Stimulated activated CD8-positive, alpha-beta memory T cell treated with anti-CD3 and anti-CD28 coated beads, Interleukin-4, amount 100 ng/mL, for 1 hour (primary cell): ENCODE measurements at places on chromosomes 1 and 21.

DNA sequence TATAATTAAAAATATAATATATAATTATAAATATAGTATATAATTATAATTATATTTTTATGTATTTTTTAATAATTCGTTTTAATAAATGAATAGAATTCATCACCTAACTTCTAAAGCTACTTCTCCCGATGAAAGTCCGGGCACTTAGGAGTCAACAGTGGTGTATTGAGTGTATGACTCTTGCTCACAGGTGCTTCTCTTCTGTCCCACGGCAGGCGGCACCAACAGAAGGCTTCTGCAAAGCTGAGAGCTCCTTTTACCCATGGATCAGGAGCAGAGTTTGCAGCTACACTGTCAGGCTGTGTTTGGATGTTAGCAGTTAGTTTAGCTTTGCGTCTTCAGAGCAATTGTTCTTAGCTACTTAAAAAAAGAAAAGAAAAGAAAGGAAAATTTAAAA, 122.4 kb downstream of the LIPI start:
- DNase-seq, result no peak

- DNase-seq, result no peak
These were observed 8.9 kb downstream of the XKR8 start for GRCh38 chr1:27968692-27969091.

DNA sequence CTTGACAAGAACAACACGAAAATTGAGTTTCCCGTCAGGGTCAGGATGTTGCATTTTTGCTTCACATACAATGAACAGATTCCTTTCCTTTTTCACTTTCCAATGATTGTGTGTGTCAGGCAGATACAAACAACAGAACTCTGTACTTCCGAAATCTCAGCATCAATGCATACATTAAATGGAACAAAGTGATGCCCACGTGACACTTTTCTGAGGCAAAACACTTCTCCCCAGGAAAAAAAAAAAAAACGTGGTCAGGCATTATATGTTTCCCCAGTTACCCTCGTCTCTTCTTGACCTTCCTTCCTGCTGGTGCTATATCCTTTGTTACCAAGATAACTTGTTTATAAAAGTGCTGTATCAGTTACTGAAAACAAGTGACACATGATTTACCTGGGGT, 181.8 kb downstream of the ZNF281 start:
- DNase-seq, result no peak

GRCh38 chr1:163770265-163770664, 448.5 kb downstream of the NUF2 start:
- no peak for DNase-seq

DNA sequence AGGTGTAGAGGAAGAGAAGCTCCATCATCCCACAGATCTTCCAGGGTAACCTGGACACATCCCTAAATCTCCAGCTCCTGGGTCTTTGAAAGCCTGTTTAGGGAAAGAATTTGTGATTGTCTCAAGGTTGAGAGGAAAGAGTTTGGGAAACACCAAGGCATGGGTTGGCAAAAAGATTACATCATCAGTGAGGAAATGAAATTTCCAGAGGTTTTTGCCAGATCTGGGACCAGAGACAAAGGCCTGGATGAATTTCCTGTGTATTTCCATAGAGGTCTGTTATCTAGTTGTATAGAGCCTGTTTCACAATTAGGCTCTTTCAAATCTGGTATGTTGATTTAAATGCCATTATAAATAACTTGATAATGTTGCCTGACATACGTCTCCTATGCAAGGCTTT, 82.3 kb downstream of the GPR89B start:
- no peak for DNase-seq

- DNase-seq, result no peak
These were observed 166.9 kb downstream of the TOMM20 start for GRCh38 chr1:234961456-234962339.

DNA sequence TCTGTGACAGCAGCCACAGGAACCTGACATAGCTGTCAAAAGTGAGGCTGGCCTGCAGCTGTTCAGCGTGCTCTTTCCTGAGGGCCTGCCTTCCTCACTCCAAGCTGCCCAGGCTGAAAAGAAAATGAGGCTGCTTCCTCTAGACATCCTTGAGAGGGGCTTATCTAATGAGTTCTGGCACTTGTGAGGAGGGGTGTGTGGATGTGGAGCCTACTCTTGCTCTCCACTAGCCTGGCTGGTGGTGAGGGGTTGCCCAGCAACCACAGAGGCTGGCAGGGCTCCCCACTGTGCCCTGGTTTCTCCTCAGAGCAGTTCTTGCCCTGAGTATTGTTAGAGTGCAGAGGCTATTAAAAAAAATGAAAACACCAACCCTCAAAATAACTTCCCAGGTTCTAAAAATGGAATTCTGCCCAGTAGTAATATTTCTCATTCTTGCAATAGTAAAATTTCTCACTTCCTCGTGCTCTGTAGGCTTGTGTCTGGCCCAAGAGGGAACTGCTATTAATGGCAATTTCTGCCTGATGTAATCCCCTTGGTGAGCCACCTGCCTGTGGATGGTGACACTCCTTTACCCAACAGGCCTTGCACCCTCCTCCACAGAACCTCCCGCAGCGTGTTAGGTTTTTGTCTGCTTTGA, 52.6 kb upstream of the EPS8L3 start:
- DNase-seq, result no peak

- no peak for DNase-seq
These were observed 28.2 kb upstream of the FCRL4 start for GRCh38 chr1:157626099-157626498.

- DNase-seq, result no peak
These were observed 159.0 kb upstream of the ZC3H12A start for GRCh38 chr1:37315371-37315846.

DNA sequence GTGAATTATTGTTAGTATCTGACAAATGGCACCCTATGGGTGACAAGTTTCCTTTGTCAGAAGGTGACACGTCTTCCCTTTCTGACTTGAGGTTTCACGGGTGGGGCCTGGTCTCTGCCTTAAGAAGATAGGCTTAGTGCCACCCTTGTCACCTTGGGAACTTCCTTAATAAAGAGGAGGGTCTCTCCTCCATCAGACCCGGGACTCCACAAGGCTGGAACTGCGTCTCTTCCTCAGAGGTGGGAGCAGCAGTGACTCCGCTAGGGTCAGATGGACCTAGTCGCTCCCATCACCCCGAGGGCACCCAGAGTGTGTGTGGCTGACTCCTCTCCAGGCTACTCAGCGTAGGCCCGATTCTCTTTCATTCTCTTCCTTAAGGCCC, 774 bp upstream of the WDTC1 start:
- peak; percentile 1 for DNase-seq

DNA sequence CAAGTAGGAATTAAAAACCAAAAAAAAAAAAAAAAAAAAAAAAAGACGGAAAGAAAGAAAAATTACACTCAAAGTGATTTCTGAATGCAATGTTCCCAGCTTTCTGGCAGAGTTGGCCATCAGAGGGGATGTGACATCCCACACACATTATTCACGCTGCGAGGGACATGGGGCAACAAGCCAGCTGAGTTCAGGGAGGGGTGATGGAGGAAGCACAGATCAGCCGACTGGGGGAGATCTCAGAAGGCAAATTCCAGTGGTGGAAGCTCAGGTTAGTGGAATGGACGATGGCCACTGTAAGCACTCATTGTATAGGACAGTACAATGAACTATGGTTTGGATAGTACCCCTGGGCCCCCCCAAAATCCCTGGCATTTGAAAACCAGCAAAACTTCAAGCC, 311.9 kb downstream of the PCP4 start:
- no peak for DNase-seq

DNA sequence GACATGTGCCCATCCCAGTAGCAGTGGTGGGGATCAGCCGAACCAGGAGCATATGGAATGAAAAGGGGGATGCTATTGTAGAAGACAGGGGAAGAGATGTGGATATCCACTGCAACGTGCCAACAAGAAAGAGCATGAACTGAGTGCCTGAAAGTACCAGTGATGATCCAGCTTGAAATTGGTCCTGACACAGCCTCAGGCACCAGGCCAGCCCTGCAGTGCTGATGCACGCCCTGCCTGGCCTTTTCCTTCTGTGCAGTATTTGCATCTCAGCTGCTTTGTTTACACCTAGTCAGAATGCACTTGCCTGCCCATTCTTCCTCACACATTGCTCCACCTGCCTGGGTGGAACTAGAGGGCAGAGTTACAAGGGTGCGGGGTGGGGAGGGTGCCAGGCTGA, 50.3 kb upstream of the ARTN start:
- no peak for DNase-seq

DNA sequence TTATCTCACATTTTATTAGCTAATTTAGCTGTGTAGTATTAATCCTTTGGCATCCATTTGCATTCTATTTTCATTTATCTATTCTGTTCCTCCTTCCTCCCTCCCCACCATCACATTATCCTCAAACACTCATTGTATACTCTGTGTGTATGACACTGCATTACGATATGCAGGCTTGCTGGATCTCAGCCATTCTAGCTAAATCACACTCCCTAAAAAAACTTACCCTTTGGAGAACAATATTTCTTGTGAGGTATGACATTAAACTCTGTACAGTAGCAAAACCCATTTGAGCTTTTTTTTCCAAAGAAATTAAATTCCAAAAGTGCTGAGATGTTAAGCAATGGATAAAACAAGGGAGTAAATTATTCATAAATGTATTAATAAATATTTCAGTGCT, 11.4 kb upstream of the RAB3GAP2 start:
- DNase-seq, result no peak

- DNase-seq, result no peak
These were observed 68.4 kb upstream of the GPR88 start for GRCh38 chr1:100469578-100469977.

DNA sequence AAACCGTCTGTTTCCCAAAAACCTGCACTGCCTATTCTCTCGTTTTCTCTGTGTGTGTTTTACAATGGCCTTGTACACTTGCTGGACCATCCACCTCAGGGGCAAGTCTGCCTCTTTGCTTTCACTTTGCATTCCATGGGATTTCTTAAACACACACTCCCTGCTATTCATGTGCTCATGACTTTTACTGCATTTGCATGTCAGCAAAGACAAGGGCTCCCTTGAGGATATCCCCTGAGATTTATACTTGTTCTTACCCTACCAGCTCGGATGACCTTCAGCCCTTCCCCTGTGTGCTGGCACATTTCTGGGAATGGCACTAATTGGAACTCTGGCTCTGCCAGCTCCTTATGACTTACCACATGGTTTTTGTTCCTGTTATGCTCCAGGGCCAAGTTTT, 386.9 kb downstream of the AMY1C start:
- no peak for DNase-seq

DNA sequence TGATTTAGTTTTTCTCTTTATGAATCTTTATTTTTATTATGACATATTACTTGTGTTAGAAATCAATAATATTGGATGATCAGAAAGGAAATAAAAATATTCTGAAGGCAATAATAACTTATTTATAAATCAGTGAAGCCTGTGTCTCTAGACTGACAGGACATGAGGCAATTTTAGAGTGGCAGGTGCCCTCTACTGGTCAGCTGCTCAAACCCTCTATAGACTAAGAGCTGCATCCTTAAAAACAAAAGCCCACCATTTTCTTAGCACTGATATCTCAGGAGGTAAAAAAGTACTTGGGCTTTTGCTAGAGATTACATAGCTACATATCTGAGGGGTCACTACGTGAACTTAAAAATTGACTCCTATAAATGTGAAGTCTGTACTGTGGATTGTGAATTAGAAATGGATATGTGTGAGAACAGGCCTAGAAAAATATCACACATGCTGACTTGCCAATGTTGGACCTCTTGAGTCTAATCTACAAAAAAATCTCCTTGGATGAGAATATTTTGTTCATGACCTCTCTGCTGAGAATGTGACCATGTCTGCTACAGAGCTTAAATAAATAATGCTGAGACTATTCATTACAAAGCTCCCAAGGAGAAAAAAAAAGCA, 597.9 kb upstream of the ADAMTS5 start:
- no peak for DNase-seq

DNA sequence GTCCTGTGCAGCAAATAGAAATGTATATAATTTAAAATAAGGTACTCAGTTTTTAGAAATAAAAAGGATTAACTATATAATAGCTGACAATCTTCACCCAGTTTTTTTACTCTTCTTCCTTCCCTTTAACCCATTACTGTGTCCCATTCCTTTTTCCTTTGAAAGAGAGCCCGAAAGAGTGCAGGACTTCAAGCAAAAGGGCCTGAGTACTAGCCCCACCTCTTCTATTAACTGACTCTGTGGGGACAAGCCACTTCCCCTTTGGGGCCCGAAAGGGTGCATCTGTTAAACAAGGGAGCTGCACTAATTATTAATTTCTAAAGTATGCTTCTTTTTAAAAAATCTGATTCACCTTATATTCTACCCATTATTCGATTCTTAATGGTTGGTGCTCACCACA, 3.3 kb downstream of the USP24 start:
- DNase-seq, result no peak

DNA sequence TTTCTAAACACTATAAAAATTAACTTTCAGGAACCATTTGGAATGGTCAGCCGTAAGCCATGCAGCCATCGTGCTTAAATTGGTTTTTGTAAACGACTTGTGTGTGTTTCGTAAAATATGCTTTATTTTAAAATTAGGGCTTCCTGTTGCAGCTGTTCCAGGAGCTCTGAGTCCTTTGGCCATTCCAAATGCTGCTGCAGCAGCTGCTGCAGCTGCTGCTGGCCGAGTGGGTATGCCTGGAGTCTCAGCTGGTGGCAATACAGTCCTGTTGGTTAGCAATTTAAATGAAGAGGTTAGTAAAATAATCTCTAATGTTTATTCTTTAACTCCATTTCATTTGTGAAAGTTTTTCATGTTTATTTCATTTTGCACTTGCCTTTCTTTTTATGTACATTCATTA, 83.1 kb downstream of the PTBP2 start:
- DNase-seq, result no peak

GRCh38 chr1:209156991-209157390, 426.5 kb upstream of the CAMK1G start:
- no peak for DNase-seq

GRCh38 chr1:160009801-160010200, 22.0 kb downstream of the PIGM start:
- no peak for DNase-seq
